ENCODE measurements at places on chromosomes 3 and 15.

- no peak for DNase-seq
- H3K4me3 ChIP-seq, result no peak overlapping the region
- H3K27me3 ChIP-seq, result no peaks in the 10 kb centered on the region
- no peaks in the 10 kb centered on the region for H3K36me3 ChIP-seq
- H3K4me1 ChIP-seq, result no peaks in the 10 kb centered on the region
Measured at GRCh38 chr3:137294139-137294538, 336.4 kb downstream of the IL20RB start.

DNA sequence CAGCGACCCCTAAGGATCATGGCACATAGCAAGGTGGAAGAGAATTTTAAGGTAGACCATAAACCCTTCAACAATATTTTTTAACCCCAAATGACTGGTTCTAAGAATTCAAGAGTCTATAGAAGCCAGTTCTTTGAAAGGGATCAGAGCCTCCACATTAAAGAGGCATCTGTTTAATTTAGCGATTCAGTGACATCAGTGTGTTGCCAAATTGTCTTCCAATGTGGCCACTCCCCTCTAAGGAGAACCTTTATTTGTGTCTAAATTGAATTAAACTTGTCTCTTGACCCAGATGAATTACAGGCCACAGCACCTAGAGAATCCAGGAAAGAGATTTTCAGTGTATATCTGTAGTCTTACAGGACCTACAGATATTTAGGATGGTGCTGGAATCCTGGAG is 6.6 kb upstream of the SH3BP5 start:
- H3K4me1 ChIP-seq, result peaks cover 12% of the 10 kb centered on the region
- H3K27me3 ChIP-seq, result no peaks in the 10 kb centered on the region

DNA sequence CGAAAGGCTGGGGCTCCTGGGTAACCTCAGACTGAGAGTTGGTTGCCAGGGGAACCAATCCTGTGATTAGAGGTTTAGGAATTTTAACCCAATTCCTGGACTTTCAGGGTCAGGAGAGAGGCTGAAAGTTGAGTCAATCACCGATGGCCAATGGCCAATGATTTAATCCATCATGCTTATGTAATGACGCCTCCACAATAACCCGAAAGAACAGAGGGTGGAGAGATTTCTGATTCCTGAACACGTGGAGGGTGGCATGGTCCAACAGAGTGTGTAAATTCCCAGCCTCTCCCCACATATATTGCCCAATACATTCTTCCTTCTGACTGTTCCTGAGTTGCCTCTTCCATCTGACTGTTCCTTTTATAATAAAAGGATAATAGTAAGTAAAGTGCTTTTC is 137.2 kb upstream of the CBLB start:
- H3K4me3 ChIP-seq, result no peak overlapping the region
- DNase-seq, result no peak
- H3K4me1 ChIP-seq, result peaks cover 58% of the 10 kb centered on the region
- no peaks in the 10 kb centered on the region for H3K27me3 ChIP-seq

DNA sequence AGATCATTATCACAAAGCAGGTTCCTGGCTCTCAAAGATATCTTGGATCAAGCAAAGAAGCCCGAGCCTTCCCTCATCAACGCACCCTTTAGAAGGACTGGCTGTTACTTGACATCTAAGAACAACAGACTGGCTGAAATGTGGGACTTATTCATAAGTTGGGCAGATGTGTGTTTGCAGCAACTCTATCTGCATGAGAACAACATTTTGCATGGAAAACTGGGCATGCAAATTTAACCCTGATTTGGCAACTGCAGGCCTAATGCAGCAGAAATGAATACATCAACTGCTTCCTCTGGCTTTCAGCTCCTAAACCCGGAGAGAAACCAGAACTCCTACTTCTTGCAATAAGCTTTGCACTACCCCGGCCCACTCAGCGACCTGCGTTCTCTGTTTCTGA is 35.0 kb upstream of the FOXP1 start:
- peaks cover 9% of the 10 kb centered on the region for H3K4me1 ChIP-seq
- H3K27ac ChIP-seq, result no peak overlapping the region
- no peak overlapping the region for H3K4me3 ChIP-seq
- DNase-seq, result no peak

GRCh38 chr15:67149773-67150022 is 84.3 kb downstream of the SMAD3 start:
- H3K27ac ChIP-seq, result peak overlapping the region; percentile 93
- H3K36me3 ChIP-seq, result peaks cover 20% of the 10 kb centered on the region
- no peak for DNase-seq
- H3K4me1 ChIP-seq, result peaks cover 85% of the 10 kb centered on the region
- no peaks in the 10 kb centered on the region for H3K27me3 ChIP-seq

DNA sequence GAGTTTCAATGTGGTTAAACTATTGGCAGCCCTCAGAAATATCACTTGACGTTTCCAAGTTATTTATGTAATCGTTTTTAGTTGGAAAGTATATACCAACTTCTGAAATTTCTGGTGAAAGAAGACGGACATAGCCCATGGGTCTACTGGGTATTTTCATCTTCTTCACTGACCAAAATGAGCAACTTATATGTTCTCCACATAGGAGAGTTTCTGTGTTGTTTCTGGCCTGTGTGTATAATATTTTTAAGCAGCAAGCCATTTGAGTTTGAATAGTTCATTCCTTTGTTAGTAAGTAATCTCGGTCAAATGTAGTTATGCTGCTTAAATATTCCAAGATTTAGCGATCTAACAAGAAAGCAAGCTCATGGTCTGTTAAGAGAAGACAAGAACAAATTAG is 57.3 kb downstream of the ADAMTSL3 start:
- H3K4me3 ChIP-seq, result no peak overlapping the region
- no peak for DNase-seq
- H3K27me3 ChIP-seq, result no peaks in the 10 kb centered on the region

- no peak overlapping the region for H3K4me3 ChIP-seq
- DNase-seq, result no peak
- H3K27me3 ChIP-seq, result peaks cover 11% of the 10 kb centered on the region
- no peak overlapping the region for H3K27ac ChIP-seq
- no peaks in the 10 kb centered on the region for H3K4me1 ChIP-seq
- H3K36me3 ChIP-seq, result no peaks in the 10 kb centered on the region
Measured at GRCh38 chr3:150006794-150007193, 36.1 kb upstream of the PFN2 start.

DNA sequence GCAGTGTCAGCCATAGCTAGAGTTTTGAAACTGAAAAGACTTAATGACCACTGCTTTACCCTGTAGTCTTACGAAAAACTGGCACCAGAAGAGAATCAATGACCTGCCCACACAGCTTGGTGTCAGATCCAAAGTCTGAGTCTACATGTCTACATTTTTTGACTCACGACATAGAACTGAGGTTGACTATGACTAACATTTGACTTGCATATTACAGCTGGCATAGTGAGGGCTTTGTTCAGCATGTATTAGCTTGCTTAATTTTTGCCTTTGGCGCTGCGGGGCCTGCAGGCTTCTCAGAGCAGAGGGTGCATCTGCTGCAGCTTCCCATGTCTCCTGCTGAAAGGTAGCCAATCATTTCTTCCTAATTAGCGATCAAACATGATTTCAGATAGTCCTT is 167.0 kb downstream of the EBLN2 start:
- H3K4me3 ChIP-seq, result no peak overlapping the region
- no peaks in the 10 kb centered on the region for H3K27me3 ChIP-seq
- H3K27ac ChIP-seq, result no peak overlapping the region
- no peak for DNase-seq
- H3K36me3 ChIP-seq, result no peaks in the 10 kb centered on the region

GRCh38 chr3:173529062-173529711 is 131.6 kb downstream of the NLGN1 start:
- no peaks in the 10 kb centered on the region for H3K27me3 ChIP-seq
- no peak overlapping the region for H3K4me3 ChIP-seq
- H3K4me1 ChIP-seq, result no peaks in the 10 kb centered on the region

DNA sequence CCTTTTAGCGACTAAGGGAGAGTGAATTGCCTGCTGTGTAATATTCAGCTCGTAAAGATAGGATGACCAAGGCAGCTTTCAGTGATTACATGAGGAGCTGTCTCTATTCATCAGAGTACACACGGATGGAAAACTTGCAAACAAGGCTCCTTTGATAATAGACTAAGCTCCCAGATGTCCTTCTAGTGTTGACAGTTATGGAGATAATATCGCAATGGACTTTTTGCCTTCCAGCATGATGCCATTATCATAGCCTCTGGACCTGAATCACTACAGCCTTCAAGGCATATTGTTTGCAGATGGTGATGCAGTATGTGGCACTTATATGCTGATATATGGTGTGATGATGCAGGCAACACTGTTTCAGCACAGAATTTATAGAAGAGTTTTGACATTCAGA is 93.9 kb downstream of the ECT2 start:
- H3K27me3 ChIP-seq, result peaks cover 12% of the 10 kb centered on the region
- peaks cover 6% of the 10 kb centered on the region for H3K4me1 ChIP-seq
- DNase-seq, result no peak
- no peak overlapping the region for H3K27ac ChIP-seq

GRCh38 chr3:156150434-156151066 is 30.2 kb downstream of the KCNAB1 start:
- no peak for DNase-seq
- no peak overlapping the region for H3K27ac ChIP-seq
- H3K4me1 ChIP-seq, result peaks cover 6% of the 10 kb centered on the region
- H3K36me3 ChIP-seq, result no peaks in the 10 kb centered on the region

GRCh38 chr3:99915906-99916432 is 98.3 kb downstream of the CMSS1 start:
- H3K36me3 ChIP-seq, result peaks cover 28% of the 10 kb centered on the region
- H3K27ac ChIP-seq, result no peak overlapping the region
- H3K4me3 ChIP-seq, result no peak overlapping the region
- peaks cover 8% of the 10 kb centered on the region for H3K4me1 ChIP-seq

- no peaks in the 10 kb centered on the region for H3K36me3 ChIP-seq
- peaks cover 38% of the 10 kb centered on the region for H3K4me1 ChIP-seq
- H3K27me3 ChIP-seq, result peaks cover 64% of the 10 kb centered on the region
- H3K4me3 ChIP-seq, result peak overlapping the region; percentile 42
Measured at GRCh38 chr3:32815841-32816438, 1.9 kb upstream of the TRIM71 start.

- peaks cover 86% of the 10 kb centered on the region for H3K4me1 ChIP-seq
- no peaks in the 10 kb centered on the region for H3K27me3 ChIP-seq
- no peak overlapping the region for H3K4me3 ChIP-seq
- peaks cover 41% of the 10 kb centered on the region for H3K36me3 ChIP-seq
- peak overlapping the region; percentile 89 for H3K27ac ChIP-seq
Measured at GRCh38 chr15:67076147-67076843, 10.9 kb downstream of the SMAD3 start.

DNA sequence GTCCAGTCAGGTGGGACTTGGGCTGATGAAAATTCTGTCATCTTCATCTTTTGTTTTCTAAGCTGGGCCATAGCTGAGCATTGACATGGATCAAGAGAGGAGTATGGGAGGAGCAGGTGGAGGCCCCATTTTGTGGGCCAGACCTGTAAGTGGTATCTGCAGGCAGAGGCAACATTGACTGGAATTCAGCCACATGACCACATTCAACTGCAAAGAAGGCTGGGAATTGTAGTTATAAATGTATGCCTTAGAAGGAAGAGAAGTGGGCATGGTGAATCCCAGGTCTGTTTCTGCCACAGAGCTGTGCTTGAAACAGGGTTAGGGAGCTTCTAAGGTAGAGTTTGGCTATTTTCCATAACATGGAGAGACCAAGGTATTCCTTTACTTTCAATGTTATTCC is 11.4 kb downstream of the KCNAB1 start:
- H3K4me3 ChIP-seq, result no peak overlapping the region
- peaks cover 15% of the 10 kb centered on the region for H3K27me3 ChIP-seq
- peaks cover 5% of the 10 kb centered on the region for H3K4me1 ChIP-seq
- no peaks in the 10 kb centered on the region for H3K36me3 ChIP-seq
- no peak overlapping the region for H3K27ac ChIP-seq

DNA sequence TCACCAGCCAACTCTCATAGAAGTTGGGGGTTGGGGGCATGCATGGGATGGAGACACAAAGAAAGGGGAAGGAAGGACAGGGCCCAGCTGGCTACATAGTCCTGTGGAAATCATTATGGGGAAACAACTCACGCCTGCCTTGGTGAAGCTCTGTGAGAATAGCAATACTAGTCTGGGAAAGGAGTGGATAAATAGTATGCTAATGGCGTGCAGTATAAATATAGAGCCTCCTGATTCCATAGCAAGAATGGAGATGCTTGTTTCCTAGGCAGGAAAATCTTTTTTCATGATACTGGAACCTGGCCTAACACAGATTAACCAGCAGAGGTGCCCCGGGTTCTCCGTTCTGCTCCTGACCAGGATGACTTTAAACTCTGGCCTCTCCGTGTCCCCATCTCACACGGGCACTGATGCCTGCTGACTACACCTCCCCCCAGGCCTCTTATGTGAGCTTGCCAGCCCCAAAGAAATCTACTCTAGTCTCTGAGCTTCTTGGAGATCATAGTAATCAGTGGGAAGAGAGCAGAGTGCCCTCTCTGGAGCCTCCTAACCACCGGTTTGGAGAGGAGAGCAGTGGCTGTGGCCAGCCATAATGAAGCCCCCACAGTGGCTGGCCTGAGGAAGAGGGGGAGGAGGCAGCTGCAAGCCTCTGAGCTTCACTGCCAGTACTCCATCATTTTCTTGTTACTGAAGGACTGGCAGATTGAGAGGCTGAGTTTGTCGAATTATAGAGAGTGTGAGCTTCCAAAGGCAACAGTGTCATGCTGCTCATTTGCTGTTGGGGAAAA is 355.0 kb upstream of the SEMA6D start:
- no peaks in the 10 kb centered on the region for H3K27me3 ChIP-seq
- H3K27ac ChIP-seq, result no peak overlapping the region
- H3K4me3 ChIP-seq, result no peak overlapping the region
- DNase-seq, result no peak
- no peaks in the 10 kb centered on the region for H3K4me1 ChIP-seq

DNA sequence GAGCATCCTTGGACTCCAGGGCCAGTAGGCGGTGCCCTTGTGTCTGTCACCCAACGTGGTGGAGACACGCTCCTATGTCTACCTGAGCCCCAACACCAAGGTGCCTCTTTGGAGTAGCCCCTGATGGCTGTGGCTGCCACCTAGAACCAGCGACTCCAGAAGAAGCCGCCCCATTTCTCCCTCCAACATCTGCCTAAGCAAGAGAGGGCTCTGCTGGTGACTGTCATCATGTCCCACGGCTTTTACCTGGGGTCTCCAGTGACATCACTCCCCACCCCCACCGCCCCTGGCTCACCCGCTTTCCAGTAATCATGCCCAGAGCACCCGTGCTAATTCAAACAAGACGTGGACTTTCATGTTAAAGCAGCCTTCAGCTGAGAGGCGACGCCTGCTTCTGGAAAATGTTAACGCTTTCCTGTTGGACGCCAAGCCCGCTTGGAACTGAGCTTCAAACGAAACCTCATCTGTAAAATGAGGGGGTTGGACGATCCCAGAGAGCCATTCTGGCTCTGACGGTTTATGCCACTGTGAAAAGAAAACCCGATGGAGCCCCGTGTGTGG is 57.0 kb downstream of the ISG20 start:
- H3K36me3 ChIP-seq, result no peaks in the 10 kb centered on the region
- peaks cover 2% of the 10 kb centered on the region for H3K27me3 ChIP-seq
- no peak for DNase-seq
- no peak overlapping the region for H3K27ac ChIP-seq
- no peak overlapping the region for H3K4me3 ChIP-seq

DNA sequence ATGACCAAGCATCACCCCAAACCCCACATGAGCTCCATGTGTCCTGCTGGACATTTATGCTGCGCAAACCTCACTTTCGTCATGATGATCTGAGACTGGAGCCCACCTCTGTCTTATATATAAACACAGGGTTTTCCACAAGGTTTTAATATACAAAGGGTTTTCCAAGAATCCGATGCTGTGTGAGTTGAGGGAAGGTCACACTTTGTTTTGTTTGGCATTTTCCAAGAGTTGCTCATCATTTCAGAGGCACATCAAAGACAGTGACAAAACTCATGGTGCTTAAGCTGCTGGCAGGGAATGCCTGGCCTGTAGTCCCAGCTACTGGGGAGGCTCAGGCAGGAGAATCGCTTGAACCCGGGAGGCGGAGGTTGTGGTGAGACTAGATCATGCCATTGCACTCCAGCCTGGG is 20.0 kb downstream of the EFCC1 start:
- no peak overlapping the region for H3K4me3 ChIP-seq
- no peak overlapping the region for H3K27ac ChIP-seq
- no peak for DNase-seq
- no peaks in the 10 kb centered on the region for H3K27me3 ChIP-seq
- H3K36me3 ChIP-seq, result no peaks in the 10 kb centered on the region
